ENCODE measurements at places on chromosomes 11 and 22.

DNA sequence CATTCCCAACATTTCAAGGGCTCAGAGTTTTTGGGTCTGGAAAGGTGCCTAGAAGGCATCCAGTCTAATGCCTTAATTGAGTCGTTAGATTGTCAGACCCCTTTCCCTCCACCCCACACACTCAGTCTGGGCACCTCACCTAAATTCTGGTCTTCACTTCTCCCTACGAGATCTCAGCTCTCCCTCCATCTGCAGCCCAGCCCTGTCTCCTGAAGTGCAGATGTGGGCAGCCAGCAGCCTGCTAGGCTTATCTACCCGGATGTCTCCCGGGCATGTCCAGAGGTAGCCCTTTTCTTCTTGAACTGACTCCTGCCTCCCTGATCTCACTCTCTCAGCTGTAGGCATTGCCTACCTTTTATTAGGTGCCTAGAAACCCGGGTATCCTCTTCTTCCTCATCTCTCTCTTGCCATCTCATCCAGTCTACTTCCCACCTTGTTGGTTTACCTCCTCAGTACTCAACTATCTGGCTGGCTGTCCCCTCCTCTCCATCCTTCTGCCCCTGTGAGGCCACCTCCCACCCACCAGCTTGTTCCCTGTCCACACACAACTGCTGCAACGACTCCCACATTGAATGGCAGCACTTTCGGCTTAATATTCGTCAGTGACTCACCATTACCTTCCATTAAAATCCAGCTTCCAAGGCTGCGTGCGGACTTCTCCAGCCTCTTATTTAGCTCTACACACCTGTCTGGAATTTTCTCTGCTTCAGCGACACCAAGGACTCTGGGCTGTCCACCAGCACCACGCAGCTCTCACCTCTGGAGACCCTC, 6.2 kb downstream of the SEPTIN3 start:
- ATAC-seq, result no peak

- no peak for ATAC-seq
Observed at GRCh38 chr11:64626637-64627036, 35.6 kb downstream of the SLC22A12 start.

- ATAC-seq, result no peak
Observed at GRCh38 chr11:77198440-77198849, 70.4 kb downstream of the MYO7A start.

- no peak for ATAC-seq
Observed at GRCh38 chr11:12786891-12787290, 112.7 kb downstream of the TEAD1 start.

- ATAC-seq, result no peak
Observed at GRCh38 chr22:49140911-49141665, 686.6 kb downstream of the BRD1 start.

DNA sequence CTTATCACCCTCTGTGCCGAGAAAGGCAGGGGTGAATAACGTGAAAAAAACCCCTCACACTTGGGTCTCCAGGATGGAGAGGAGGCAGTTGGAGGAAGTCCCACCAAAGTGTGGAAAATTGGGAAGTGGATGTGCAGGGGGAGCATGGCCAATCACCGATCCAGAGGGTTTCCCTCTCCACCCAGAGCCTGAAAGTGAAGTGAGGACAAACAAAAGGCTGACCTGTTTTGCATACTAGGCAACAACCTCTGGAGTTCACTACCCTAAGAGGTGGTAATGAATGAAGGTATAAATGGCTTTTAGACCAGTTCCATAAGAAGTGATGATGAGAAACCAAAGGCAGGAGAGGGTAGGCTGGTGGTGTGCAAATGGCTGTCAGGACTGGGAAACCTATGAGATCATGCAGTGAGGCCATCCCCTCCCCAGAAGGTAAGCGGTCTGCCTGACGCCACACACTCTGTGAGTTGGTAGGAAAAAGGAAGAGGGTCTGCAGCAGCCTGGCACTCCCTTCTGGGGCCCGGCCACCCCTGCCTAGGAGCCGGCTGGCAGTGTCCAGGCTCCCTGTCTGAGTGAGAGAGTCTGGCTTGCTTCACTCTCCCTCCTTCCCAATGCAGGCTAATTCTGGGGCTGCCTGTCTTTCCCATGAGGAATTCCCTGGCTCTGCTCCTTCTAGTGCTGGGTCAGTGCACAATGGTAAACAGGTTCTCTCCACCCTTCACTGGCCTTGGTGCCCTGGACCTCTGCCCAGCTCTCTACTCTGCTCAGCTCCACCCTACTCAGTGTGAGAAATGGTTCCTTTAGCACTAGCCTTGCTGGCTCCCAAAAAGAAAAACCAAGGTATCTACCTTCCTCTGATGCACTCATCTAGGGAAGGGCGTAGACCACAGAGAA, 15.6 kb downstream of the TBC1D10A start:
- ATAC-seq, result peak; percentile 56

DNA sequence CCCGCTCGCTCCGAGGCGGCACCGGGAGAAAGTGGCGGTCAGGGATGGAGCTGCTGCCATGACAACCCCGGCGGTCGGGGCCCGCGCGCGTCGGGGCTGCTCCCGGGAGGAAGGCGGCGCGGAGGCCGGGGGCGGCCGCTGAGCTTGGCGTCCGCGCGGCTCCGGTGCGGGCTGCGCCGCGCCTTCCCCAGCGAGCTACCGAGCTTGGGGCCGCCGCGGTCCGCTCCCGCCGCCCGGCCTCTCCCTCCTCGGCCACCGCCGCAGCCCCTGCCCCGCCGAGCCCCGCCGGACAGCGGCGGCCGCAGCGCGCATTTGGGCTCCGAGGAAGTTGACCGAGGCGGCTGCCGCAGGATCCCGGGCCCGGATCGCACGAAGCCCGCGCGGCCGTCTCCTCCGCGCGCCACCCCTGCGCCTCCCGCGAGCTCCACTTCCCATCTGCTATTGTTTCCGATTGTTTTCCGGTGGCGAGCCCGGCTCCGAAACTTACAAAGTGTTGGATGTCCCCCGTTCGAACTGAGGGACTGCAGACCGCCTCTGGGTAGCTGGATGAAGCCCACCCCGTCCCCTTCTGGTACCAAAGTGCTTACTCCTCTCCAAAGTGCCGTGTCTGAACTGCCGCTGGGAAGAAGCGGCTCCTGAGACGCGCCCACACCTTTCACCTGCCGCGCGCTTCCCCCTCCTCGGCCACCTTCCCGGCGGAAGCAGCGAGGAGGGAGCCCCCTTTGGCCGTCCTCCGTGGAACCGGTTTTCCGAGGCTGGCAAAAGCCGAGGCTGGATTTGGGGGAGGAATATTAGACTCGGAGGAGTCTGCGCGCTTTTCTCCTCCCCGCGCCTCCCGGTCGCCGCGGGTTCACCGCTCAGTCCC, 540.3 kb downstream of the NTM start:
- peak; percentile 74 for ATAC-seq

DNA sequence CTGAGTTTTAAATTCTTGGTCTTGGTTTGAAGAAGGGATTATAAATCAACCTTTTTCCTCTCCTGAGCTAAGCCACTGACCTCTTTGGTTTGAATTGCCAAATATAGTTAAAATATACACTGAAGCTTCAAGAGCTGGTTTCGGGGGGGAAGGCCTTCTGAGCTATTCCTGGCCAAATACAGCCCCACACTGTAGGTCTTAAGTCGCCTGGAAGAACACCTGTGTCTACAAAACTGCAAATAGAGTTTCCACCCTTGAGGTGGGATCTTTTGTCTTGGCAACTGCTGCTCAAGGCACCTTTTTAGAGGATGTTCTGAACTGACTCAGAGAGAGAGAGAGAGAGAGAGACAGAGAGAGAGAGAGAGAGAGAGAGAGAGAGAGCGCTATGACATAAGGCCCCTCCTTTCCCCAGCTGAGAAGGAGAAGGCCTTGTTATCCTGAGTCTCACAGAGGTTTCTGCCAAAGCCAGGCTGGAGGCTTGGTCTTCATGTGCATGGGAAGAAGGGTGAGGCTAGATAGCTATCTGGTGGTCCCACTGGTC, 5.5 kb downstream of the ADM start:
- ATAC-seq, result no peak

- ATAC-seq, result no peak
Observed at GRCh38 chr11:77508019-77508418, 34.1 kb upstream of the PAK1 start.

DNA sequence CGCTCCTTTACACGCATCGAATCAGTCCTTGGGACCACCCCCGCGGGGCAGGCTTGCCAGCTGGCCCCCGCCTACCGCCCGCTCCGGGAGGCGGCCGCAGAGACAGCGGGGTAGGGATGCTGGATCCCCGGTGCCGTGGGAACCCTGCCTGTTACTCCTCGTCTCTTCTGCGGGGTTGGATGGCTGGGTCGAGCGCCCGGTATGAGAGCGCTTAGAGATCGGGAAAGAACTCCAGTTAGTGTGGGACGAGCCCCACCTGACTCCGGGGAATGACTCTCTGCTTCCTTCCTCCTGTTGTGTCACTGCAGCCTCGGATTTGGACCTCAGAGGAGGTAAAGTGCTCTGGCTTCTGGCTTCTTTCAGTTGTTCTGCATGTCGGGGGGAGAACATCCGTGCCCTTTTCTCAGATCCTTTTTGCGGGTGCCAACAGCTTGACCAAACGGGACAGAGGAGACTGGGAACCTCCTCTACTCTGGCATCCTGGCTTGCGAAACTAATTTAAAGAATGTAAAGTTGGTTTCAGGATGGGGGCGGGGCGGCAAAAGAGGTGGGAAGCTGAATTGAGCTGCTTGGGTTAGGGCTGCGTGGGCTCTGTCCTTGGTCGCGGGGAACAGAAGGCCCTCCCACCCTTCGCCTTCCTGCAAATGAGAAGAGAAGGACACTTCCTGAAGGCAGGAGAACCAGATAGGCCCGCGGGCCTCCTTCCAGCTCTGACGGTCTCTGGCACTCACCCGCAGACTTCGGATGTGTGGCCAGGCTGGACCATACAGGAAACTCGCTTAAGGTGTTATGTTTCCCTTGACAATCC, 938 bp downstream of the LAYN start:
- ATAC-seq, result peak; percentile 45

- no peak for ATAC-seq
Observed at GRCh38 chr11:125625225-125625629, 264 bp downstream of the CHEK1 start.

- peak; percentile 61 for ATAC-seq
Observed at GRCh38 chr11:57191311-57192219, 9.8 kb downstream of the LRRC55 start.

DNA sequence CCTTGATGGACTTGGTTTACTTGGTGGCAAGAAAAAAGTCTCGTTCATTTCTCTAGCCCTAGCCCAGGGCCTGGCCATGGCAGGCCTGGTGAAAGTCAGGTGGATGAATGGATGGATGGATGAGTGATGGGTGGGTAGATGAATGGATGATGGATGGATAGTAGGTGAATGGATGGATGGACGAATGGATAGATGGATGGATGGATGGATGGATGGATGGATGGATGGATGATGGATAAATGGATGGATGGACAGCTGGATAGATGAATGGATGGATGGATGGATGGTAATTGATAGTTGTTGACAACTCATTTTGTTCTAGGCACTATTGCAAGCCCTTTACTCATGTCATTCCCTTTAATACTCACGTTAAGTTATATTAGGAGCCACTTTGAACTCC, 86.1 kb upstream of the ANO1 start:
- ATAC-seq, result no peak
